ENCODE measurements at places on chromosomes 11 and 22.

DNA sequence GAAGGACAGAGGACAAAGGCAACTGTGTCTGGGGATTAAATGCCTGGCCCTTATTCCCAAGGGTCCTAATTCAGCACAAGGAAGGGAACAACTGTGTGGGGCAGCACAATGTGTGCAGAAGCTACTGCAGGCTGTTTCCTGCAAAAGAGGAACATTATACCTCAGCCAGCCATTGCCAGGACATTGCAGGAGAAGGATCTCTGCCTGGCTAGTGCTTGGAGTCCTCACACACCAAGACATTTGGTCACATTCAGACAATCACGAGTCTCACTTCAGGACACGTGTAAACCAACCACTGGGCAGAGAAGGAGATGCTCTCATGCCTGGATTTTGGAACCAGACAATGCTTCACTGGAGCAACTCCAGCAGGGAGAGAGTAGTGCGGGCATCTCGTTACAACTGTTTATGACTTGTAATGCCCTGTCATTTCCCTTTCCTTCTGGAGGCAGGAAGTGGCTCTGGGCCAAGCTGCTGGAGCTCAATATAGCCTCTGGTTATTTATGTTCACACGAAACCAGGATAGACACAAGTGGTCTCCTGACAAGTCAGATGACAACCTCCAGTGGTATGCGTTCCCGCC is 23.9 kb upstream of the ZC3H12C start:
- DNase-seq = no peak

- no peak for DNase-seq
These were observed 14.1 kb upstream of the KCNQ1OT1 start for GRCh38 chr11:2713661-2714462.

- DNase-seq = no peak
These were observed 11.7 kb upstream of the ARL14EP start for GRCh38 chr11:30311189-30311588.

DNA sequence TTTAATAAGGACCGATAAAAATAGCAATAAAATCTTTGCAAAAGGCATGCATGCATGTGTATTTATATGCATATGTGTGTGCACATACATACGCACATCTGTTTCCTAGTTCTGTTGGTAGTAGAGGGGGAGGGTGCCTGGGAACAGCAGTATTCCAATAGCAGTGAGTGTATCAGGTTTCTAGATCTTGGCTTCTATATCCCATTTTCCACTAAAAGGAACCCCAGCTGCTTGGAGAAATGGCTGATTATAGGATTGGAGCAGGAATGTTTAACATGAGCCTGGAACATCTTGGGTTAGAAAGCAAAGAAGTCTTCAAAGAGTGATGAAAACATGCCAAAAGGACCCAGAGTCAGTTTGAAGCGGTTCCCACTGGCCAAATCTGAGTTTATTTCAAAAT is 21.0 kb downstream of the TNRC6B start:
- no peak for DNase-seq

- DNase-seq = no peak
These were observed 457 bp downstream of the RNF141 start for GRCh38 chr11:10540546-10540914.

GRCh38 chr11:86781546-86781945 is 18.8 kb upstream of the PRSS23 start:
- DNase-seq = no peak

- DNase-seq = no peak
These were observed 193.5 kb upstream of the PITPNB start for GRCh38 chr22:28112548-28113043.

- no peak for DNase-seq
These were observed 22.6 kb upstream of the IRAG1 start for GRCh38 chr11:10716122-10716521.

DNA sequence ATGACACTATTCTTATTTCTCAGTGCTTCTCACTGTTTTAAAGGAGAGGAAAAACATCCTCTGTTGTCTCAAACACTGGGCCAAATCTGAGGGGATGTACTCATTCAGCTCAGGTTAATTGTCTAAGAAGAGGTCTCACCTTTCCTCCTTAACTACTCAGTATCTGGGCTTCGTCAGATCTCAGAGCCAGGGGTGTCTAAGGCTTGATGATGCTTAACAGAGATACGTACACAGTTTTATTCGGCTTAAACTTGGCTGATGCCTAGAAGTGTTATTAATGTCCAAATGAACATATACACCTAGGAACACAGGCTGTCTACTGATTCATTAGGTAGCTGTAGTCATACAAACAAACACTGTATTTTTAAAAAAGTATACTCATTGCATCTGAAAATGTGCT is 85.8 kb downstream of the UVRAG start:
- DNase-seq = no peak

- DNase-seq = no peak
These were observed 60.4 kb downstream of the RDX start for GRCh38 chr11:110235966-110236365.

DNA sequence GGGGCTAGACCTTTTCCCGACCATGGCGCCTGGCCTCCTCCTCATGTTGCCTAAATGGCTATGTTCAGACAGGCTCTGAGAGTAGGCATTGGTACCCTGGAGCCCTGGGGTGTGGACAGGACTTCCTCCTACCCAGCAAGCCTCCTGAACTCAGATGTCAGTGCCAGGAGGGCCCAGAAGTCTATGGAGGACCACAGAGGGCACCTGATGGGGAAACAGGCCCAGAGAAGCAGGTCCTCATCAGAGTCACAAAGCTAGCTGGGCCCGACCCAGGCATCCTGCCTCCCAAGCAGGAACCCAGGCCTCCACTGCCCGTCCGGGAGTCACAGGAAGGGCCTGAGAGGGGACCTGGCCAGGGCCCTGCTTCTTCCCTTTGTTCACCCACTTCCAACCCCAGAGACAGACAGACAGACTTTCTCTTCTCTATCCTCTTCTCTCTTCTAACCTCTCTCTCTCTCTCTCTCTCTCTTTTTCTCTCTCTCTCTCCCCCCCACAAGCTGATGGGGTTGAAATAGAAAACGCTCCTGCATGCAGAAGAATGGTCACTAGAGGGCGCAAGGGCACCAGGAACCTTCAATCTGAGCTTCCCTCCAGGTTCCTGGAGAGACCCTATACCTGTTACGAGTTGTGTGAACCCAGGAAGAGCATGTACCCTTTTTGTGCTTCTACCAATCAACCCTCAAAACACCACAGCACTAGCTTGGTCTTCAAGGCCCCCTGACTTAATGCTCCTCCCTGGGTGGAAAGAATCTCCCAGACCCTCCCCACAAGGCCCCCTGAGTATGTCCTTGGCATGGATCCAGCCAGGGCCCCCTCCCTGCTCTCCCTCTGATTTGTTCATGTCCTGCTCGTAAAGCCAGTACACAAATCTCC is 27.1 kb downstream of the ARAP1 start:
- DNase-seq = peak; percentile 82

DNA sequence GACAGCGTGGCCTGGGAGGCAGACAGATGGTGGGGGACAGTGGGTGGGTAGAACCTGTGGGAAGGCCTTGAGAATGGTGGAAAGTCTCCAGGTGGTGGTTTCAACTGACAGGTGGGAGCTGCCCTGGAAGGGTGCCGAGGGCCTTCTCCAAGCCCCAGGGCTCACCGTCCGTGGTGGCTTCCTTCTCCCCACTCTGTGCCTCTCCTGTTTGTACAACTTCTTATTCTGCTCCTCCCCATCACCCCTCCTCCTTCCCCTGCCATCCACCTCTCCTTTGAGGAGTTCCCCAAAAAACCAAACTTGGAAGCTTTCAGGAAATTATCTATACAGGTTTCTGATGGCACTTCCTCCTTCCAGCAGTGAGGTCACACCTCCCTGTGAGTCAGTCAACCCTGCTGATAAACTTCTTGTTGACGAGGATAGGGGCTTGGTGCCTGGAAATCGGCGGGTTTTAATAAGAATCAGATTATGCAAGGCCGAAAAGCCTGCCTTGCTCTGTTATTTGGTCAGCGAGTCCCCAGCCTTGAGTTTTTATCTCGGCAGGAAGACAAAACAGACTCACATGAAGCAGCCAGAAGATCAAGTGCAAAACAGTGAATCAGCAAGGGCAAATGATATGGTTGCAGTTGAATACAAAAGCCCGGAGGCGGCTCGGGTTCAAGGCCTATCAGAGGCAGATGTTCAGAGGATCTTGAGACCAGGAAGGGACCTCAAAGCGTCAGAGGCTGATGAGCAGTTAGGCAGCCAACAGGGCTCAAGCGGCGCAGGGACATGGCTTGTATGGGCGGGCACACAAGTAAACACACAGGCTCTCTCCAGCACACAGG is 9.5 kb upstream of the ST3GAL4 start:
- DNase-seq = no peak

DNA sequence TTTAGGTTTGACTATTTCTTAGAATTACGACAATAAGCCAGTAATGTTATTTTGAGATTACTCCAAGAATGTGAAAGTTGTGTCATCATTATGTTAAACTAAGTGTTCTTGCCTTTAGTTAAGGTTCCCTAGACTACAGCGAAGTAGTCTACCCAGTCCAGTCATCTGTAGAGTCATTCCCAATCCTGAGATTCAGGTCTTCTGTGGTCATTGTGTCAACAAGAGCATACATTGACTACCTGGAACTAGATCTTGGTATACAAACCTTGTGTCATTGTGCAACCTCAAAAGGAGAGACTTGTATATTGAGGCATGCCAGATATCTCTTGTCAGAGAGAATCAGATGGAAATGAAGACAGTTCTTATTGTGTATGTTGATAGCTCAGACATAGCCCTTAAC is 115.9 kb downstream of the ATM start:
- no peak for DNase-seq

- DNase-seq = no peak
These were observed 97.0 kb upstream of the PRR5 start for GRCh38 chr22:44604991-44605390.

- no peak for DNase-seq
These were observed 161.5 kb upstream of the MTMR2 start for GRCh38 chr11:96085319-96085930.

- DNase-seq = no peak
These were observed 9.5 kb downstream of the SYT7 start for GRCh38 chr11:61571337-61571736.

DNA sequence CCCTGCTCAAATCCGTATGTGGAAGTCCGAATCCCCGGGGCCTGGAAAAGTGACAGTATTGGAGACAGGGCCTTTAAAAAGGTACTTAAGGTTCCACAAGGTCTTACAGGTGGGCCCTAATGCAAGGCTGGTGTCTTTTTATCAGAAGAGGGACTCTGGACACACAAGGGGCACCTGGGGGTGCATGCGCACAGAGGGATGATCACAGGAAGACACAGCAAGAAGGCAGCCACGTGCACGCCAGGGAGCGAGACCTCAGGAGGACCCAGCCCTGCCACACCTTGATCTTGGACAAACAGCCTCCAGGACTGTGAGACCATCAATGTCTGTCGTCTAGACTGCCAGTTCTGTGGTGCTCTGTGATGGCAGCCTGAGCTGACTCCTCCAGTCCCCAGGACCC is 96.5 kb downstream of the SHANK2 start:
- no peak for DNase-seq

GRCh38 chr11:35514481-35514880 is 10.9 kb downstream of the PAMR1 start:
- DNase-seq = no peak

- no peak for DNase-seq
These were observed 53.4 kb downstream of the XRRA1 start for GRCh38 chr11:74895340-74896116.

GRCh38 chr11:12540913-12541582 is 133.2 kb upstream of the TEAD1 start:
- no peak for DNase-seq

DNA sequence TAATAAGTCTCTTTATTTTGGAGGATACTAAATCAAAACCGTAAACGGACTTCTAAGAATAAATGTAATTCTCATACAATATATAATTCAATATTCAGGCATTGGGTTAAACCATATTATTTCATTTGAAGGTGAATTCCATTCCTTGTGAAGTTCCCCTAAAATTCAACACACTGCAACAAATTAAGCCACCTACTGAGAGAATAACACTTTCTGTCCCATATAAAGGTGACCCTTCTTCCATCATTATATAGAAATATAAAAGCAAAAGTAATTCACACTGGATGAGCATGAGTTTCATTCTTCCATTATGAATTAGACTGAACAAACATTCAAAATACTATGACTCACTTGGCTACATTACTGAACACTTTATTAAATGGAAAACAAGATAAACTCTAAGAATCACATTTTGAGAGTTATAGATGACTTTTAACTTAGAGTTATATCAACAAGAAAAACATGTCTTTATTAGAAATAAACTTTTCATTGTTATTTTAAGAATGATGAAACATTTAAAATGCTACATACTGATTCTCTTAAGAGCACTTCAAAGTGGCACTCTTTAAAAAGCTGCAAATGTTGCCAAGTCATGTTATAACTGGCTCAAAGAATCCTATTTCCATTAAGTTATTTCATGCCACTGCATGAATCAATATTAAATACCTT is 2.8 kb downstream of the SESN3 start:
- no peak for DNase-seq

GRCh38 chr11:71940561-71941219 is 11.8 kb downstream of the RNF121 start:
- no peak for DNase-seq

- DNase-seq = no peak
These were observed 15.8 kb upstream of the CELSR1 start for GRCh38 chr22:46553189-46553588.

- DNase-seq = no peak
These were observed 9.8 kb downstream of the TRAF6 start for GRCh38 chr11:36500315-36500721.

- no peak for DNase-seq
These were observed 736.5 kb downstream of the DLG2 start for GRCh38 chr11:84890676-84891075.
